Activated CD4-positive, alpha-beta T cell treated with anti-CD3 and anti-CD28 coated beads for 48 hours (primary cell): ENCODE measurements at places on chromosomes 4 and X.

GRCh38 chr4:185638548-185639301, 103.4 kb upstream of the PDLIM3 start:
- no peak for DNase-seq

DNA sequence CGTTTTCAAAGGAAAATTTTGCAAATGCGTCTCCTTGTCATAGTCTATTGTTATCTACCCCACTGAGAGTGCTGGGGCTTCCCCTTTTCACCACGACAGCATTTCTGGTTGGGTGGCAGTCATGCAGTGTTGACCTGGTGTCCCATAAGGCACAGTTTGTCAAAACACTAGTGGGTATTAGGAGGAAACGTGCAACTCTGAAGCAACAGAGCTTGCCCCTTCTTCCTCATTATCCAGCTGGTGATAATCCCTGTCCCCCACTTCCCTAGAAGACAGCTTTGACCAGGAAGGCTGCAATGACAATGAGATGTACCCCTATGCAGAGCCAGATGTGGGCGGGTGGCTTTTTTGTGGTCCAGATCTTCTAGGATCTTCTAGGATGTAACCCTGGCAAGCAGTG, 1.8 kb downstream of the TBC1D1 start:
- DNase-seq, result peak; percentile 72

- DNase-seq, result no peak
Measured at GRCh38 chrX:150616863-150617198, 48.4 kb downstream of the MTM1 start.

DNA sequence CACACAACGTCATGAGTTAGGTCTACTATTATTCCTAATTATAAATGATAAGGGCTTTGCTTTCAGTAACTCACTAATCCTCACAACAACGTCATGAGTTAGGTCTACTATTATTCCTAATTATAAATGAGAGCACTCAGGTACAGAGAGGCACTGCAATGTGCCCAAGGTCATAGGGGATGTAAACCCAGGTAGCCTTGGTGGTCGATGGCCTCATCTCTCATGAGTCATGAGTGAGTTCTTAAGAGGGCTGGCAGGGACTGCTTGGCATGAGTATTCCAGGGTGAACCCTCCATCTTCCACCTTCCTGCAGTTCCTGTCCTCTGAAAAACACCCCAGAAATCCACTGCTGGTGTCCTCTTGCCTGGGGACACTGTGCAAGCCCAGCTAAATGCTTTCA, 317.1 kb downstream of the STK32B start:
- no peak for DNase-seq
